Purkinje cell (primary cell): ENCODE measurements at places on chromosomes 12 and 14. TPM values are rescaled to one million over a fixed set of nuclear protein-coding genes. Genes with fewer than 3 reads are reported as not detected.

The RPS6KL1 gene
- polyA plus RNA-seq, result 7.9 and 15.2 TPM in 2 replicates

The PKP2 gene
- polyA plus RNA-seq, result 0.42 and 0.48 TPM in 2 replicates

The FAM186B gene
- 0.24 TPM in 1 of 2 replicates, not detected in the other for polyA plus RNA-seq

The RILPL1 gene
- polyA plus RNA-seq, result 0.50 and 6.8 TPM in 2 replicates

The SERPINA1 gene
- polyA plus RNA-seq, result 0.42 TPM in 1 of 2 replicates, not detected in the other

The SSPN gene
- polyA plus RNA-seq, result 4.0 and 6.6 TPM in 2 replicates

The RAD9B gene
- polyA plus RNA-seq, result not detected in 2 replicates

The GPD1 gene
- polyA plus RNA-seq, result 0.25 and 3.1 TPM in 2 replicates

The INSM2 gene
- polyA plus RNA-seq, result 3.4 and 5.3 TPM in 2 replicates

The PZP gene
- polyA plus RNA-seq, result 3.2 TPM in 1 of 2 replicates, not detected in the other

The ST8SIA1 gene
- polyA plus RNA-seq, result 25.2 and 57.8 TPM in 2 replicates

The CIROP gene
- not detected in 2 replicates for polyA plus RNA-seq

The CACNA2D4 gene
- polyA plus RNA-seq, result not detected in 2 replicates

The RHEBL1 gene
- polyA plus RNA-seq, result 5.3 and 6.9 TPM in 2 replicates

The HVCN1 gene
- 0.50 and 1.2 TPM in 2 replicates for polyA plus RNA-seq

The TC2N gene
- 0.51 TPM in 1 of 2 replicates, not detected in the other for polyA plus RNA-seq

The CCDC196 gene
- polyA plus RNA-seq, result 0.65 TPM in 1 of 2 replicates, not detected in the other

The MANSC4 gene
- not detected in 2 replicates for polyA plus RNA-seq

The CLEC4A gene
- polyA plus RNA-seq, result 1.2 and 3.8 TPM in 2 replicates

The VPS37B gene
- 0.97 and 1.0 TPM in 2 replicates for polyA plus RNA-seq

The DAAM1 gene
- polyA plus RNA-seq, result 209 and 248 TPM in 2 replicates

The FGF23 gene
- polyA plus RNA-seq, result not detected in 2 replicates

The ISCA2 gene
- 19.1 and 54.8 TPM in 2 replicates for polyA plus RNA-seq

The ZDHHC22 gene
- polyA plus RNA-seq, result 0.71 and 3.5 TPM in 2 replicates

The KCNMB4 gene
- polyA plus RNA-seq, result 55.6 and 86.5 TPM in 2 replicates

The KLRG1 gene
- polyA plus RNA-seq, result 2.8 and 11.9 TPM in 2 replicates

The SLIRP gene
- 869 and 999 TPM in 2 replicates for polyA plus RNA-seq

The ANO2 gene
- not detected in 2 replicates for polyA plus RNA-seq

The SLC25A21 gene
- 1.5 TPM in 1 of 2 replicates, not detected in the other for polyA plus RNA-seq

The SLC17A8 gene
- polyA plus RNA-seq, result 0.48 TPM in 1 of 2 replicates, not detected in the other

The CFAP54 gene
- polyA plus RNA-seq, result 0.35 and 2.8 TPM in 2 replicates

The OR6C76 gene
- polyA plus RNA-seq, result not detected in 2 replicates

The RFX4 gene
- 5.7 and 7.2 TPM in 2 replicates for polyA plus RNA-seq

The KLRC2 gene
- 0.48 and 5.5 TPM in 2 replicates for polyA plus RNA-seq

The GLS2 gene
- polyA plus RNA-seq, result 8.9 and 18.7 TPM in 2 replicates

The GPRC5D gene
- not detected in 2 replicates for polyA plus RNA-seq

The CCDC198 gene
- 1.4 TPM in 1 of 2 replicates, not detected in the other for polyA plus RNA-seq

The OR6C2 gene
- polyA plus RNA-seq, result not detected in 2 replicates
